ENCODE measurements at places on chromosomes 2 and 18. TPM values are rescaled to one million over a fixed set of nuclear protein-coding genes. Genes with fewer than 3 reads are reported as not detected.
A peak's percentile ranks its signal among the peaks of the same experiment; 100 is the strongest.

GRCh38 chr2:190578158-190579057 is 43.9 kb upstream of the NEMP2 start:
- no peak overlapping the region for H3K4me3 ChIP-seq
- DNase-seq: no peak
- no peaks in the 10 kb centered on the region for H3K36me3 ChIP-seq
- no peaks in the 10 kb centered on the region for H3K27me3 ChIP-seq
- peak overlapping the region; percentile 10 for H3K27ac ChIP-seq

DNA sequence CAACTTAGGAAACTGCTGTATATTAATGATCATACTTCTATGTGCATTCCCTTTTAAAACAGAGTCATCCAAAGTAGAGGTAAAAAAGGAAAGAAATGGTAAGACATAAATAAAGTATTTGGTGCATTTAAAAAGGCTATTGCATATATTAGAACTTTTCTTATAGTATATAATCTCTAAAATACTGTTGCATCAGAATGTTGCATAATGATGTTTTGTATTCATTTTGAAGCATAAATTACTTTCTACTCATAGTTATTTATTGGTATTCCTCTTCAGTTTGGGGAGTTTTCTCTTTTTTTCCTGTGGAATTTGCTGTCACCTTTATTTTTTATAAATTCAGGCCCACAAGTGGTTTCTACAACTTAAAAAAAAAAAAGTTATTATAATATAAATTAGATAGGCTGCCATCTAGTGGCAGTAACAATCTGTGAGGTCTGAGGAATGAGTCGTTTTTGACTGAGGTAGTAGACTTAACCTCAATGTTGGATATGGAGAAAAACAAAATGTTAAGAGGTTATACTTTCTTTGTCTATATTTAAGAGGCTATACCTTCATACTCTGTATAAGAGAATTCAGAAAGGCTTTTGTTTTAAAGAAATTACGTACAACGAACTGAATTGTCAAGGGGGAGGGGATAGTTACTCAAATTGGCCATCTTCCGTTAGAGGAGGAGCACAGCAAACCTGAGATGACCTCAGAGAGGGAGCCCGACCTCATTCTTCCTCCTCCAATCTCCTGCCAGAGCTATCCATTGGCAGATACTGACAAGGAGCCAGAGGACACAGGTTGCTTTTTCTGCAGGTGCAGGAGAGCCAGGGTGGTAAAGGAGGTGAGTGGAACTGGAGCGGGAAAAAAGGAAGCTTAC is 23.8 kb downstream of the ANKAR start:
- H3K4me3 ChIP-seq: no peak overlapping the region
- no peaks in the 10 kb centered on the region for H3K4me1 ChIP-seq
- DNase-seq: peak; percentile 25
- H3K27ac ChIP-seq: no peak overlapping the region
- no peaks in the 10 kb centered on the region for H3K36me3 ChIP-seq

DNA sequence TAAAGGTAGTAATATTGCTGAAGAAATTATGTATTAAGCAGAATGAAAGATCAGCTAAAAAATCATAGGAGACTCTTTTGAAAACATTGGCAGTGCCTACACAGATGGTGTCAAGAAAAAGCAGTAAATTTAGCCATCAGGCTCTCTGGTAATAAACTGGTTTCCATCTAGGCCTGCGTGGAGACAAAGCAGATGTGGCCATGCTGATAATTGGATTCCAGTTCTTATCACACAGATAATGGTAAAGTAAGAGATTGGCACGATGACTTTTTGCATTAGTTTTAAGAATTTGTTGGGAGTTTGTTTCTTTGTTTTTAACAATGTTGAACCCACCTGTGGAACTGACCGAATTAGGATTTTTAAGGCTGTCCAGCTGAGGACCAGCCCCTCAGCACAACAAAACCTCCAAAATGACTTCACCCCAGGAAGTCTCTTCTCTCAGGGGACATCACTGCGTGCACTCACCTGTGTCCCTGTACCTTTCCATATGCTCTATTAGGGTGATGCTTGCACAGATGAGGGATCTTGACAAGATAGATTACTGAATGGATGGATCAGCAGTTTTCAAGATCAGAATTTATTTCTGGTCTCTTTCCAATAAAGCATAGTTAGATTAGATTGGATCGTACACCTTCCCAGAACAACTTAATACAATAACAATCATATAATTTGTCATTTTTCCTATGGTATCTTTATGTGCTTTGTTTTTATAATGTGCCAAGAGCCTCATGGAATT is 69.1 kb upstream of the DNAJC10 start:
- no peaks in the 10 kb centered on the region for H3K36me3 ChIP-seq
- no peak overlapping the region for H3K4me3 ChIP-seq
- H3K27ac ChIP-seq: no peak overlapping the region
- DNase-seq: no peak
- no peaks in the 10 kb centered on the region for H3K27me3 ChIP-seq

DNA sequence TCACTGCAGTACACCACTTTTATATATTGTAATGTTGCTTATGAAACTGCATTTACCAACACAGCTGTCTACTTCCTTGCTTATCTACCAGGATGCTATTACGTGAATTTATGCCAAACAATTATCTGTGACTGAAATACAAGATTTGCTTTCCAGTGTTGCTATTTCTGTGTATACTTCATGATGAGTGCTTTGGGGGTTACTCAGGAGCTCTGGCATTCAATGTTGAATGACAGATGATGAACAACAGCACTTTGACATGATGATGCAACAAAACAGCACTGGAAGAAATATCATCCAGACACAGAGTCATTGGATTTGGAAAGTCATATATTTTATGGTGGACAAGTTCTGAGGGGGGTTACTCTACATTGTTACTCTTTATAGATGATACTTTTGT is 125.8 kb downstream of the NETO1 start:
- no peak overlapping the region for H3K4me3 ChIP-seq
- DNase-seq: no peak
- H3K36me3 ChIP-seq: no peaks in the 10 kb centered on the region

DNA sequence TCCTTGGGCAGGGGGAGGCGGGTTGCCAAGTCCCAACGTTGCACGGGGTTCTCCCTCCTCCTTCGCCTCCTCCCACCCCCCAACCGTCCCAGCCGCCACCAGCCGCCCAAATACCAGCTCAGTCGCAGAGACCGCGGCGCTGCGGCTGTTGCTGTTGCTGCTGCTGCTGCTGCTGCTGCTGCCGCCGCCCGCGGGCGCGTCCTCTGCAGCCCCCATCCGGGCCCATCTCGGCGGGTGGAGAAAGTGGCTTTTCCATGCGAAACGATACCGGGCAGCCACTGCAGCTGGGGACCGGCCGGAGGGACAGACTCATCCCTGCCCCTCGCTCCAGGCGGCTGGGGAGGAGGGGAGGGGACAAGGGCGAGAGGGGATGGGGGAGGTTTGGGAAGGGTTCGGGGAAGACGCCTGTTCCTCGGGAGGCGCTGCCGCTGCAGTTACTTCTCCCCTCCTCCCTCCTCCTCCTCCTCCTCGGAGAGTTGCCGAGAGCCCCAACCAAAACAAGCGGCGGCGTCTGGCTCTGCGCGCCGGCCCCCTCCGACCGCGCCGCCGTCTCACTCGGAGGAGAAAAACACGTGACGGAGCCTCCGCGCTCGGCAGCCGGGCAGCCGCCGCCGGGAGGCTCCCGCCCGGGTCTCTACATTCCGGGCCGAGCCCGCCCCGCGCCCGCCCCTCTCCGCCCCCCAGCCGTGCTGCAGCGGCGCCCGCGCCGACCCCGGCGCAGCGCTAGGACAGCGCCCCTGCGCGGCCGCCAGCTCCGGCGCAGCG is at the start of gene IRS1:
IRS1 (minus strand) TSS at position 610 of the 765 bp plus-strand sequence. CDS start 1,082 bp downstream, outside the sequence.
- H3K27me3 ChIP-seq: no peaks in the 10 kb centered on the region
- H3K4me3 ChIP-seq: peak within 1 kb of the TSS; percentile 26
- H3K36me3 ChIP-seq: peaks cover 4% of the 10 kb centered on the region
- H3K27ac ChIP-seq: peak within 1 kb of the TSS; percentile 88

DNA sequence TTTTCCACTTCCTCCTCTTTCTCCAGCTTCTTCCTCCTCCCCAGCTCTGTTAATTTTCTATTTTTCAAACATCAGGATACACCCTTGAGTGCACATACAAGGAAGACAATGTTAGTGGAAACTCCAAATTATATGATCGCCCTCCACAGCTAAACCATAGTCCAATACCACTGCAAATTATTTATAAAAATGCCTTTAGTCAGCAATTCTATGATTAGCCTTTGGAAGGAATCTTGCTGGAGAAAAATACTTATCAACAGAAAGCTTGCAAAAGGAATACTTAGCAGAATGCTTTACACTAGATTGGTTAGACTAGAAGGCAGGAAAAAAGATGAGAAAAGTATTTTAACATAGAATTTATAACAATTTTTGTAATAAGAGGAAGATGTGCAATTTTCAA is 178.9 kb downstream of the FAM124B start:
- no peaks in the 10 kb centered on the region for H3K4me1 ChIP-seq
- H3K27ac ChIP-seq: no peak overlapping the region
- H3K36me3 ChIP-seq: no peaks in the 10 kb centered on the region
- no peak overlapping the region for H3K4me3 ChIP-seq
- H3K27me3 ChIP-seq: no peaks in the 10 kb centered on the region
- no peak for DNase-seq

GRCh38 chr2:7449298-7449697 is 532.1 kb downstream of the RNF144A start:
- H3K4me1 ChIP-seq: no peaks in the 10 kb centered on the region
- H3K4me3 ChIP-seq: no peak overlapping the region
- no peak for DNase-seq
- no peak overlapping the region for H3K27ac ChIP-seq

GRCh38 chr2:111909079-111909478 is 10.7 kb downstream of the MERTK start:
- H3K36me3 ChIP-seq: no peaks in the 10 kb centered on the region
- H3K4me3 ChIP-seq: no peak overlapping the region
- no peak overlapping the region for H3K27ac ChIP-seq

GRCh38 chr2:61255580-61256437 is 93.8 kb downstream of the C2orf74 start:
- peaks cover 24% of the 10 kb centered on the region for H3K36me3 ChIP-seq
- DNase-seq: no peak
- no peaks in the 10 kb centered on the region for H3K4me1 ChIP-seq
- H3K27me3 ChIP-seq: no peaks in the 10 kb centered on the region
- H3K4me3 ChIP-seq: no peak overlapping the region

DNA sequence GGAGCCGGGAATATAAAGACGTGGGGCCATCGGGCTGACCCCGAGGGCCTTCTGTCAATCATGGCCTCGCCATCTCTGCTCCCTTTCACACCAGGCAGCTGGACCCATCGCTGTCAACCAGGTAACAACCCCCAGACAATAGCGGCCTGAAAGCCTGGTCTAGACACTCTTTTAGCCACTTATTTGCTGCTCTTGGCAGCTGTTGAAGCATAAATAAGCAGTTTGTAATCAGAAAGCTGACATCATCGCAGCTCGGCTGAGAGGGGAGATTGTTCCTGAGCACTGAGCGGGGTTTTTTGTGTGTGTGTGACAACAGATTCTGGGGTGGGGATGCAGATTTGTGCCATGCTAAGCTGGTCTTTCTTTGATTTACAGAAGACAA is 423.6 kb upstream of the POU3F3 start:
- no peak overlapping the region for H3K4me3 ChIP-seq
- H3K36me3 ChIP-seq: no peaks in the 10 kb centered on the region
- H3K4me1 ChIP-seq: no peaks in the 10 kb centered on the region
- DNase-seq: no peak

- H3K4me3 ChIP-seq: no peak overlapping the region
- H3K27me3 ChIP-seq: no peaks in the 10 kb centered on the region
- no peak overlapping the region for H3K27ac ChIP-seq
- no peaks in the 10 kb centered on the region for H3K4me1 ChIP-seq
- peaks cover 43% of the 10 kb centered on the region for H3K36me3 ChIP-seq
Observed at GRCh38 chr2:15532996-15533395, 28.1 kb downstream of the NBAS start.

- H3K36me3 ChIP-seq: no peaks in the 10 kb centered on the region
- H3K4me3 ChIP-seq: no peak overlapping the region
- DNase-seq: no peak
- H3K27ac ChIP-seq: no peak overlapping the region
- H3K27me3 ChIP-seq: no peaks in the 10 kb centered on the region
- no peaks in the 10 kb centered on the region for H3K4me1 ChIP-seq
Observed at GRCh38 chr2:124877141-124877577, 852.1 kb downstream of the CNTNAP5 start.

GRCh38 chr2:215907147-215907546 is 106.2 kb downstream of the MREG start:
- no peaks in the 10 kb centered on the region for H3K4me1 ChIP-seq
- DNase-seq: no peak
- no peak overlapping the region for H3K4me3 ChIP-seq
- no peaks in the 10 kb centered on the region for H3K27me3 ChIP-seq
- H3K27ac ChIP-seq: no peak overlapping the region

DNA sequence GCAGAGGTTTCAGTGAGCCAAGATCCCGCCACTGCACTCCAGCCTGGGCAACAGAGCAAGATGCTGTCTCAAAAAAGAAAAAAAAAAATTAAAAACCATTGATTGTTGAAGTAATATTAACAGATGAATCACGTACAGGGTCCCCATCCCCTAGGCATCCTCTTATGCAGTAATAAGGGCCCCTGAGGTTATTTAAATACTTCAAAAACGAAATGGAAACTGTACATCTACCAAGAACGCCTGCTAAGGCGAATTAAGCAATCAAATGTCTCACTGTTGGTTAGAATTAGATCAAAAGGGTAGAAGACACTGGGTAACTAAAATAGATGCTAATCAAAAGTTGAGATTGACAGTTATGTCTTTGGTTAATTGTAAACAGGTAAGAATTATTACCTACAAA is 7.5 kb downstream of the TRABD2A start:
- H3K4me1 ChIP-seq: no peaks in the 10 kb centered on the region
- no peaks in the 10 kb centered on the region for H3K27me3 ChIP-seq
- no peak overlapping the region for H3K27ac ChIP-seq
- no peaks in the 10 kb centered on the region for H3K36me3 ChIP-seq
- DNase-seq: no peak

GRCh38 chr2:59025157-59025757 is 784.1 kb upstream of the FANCL start:
- no peaks in the 10 kb centered on the region for H3K36me3 ChIP-seq
- H3K4me1 ChIP-seq: no peaks in the 10 kb centered on the region
- no peaks in the 10 kb centered on the region for H3K27me3 ChIP-seq
- H3K4me3 ChIP-seq: no peak overlapping the region

GRCh38 chr18:56709463-56709862 is 58.3 kb downstream of the WDR7 start:
- no peaks in the 10 kb centered on the region for H3K36me3 ChIP-seq
- no peak overlapping the region for H3K27ac ChIP-seq
- H3K4me3 ChIP-seq: no peak overlapping the region
- H3K27me3 ChIP-seq: no peaks in the 10 kb centered on the region
- no peak for DNase-seq

GRCh38 chr18:74522635-74523548 is 11.4 kb upstream of the CNDP1 start:
- H3K27me3 ChIP-seq: no peaks in the 10 kb centered on the region
- peaks cover 6% of the 10 kb centered on the region for H3K4me1 ChIP-seq
- H3K27ac ChIP-seq: no peak overlapping the region
- no peak overlapping the region for H3K4me3 ChIP-seq
- H3K36me3 ChIP-seq: peaks cover 29% of the 10 kb centered on the region

GRCh38 chr18:63951302-63951705 is 2.2 kb downstream of the HMSD start:
- no peak overlapping the region for H3K27ac ChIP-seq
- no peaks in the 10 kb centered on the region for H3K27me3 ChIP-seq
- no peak overlapping the region for H3K4me3 ChIP-seq

Gene TACR1
- total RNA-seq: 3.2 TPM

Gene VWC2L
- not detected for total RNA-seq

Gene PPP1R1C
- 13.6 TPM for total RNA-seq

Gene TCF23
- total RNA-seq: 0.13 TPM

Gene MC5R
- not detected for total RNA-seq

Gene CNDP1
- total RNA-seq: not detected

Gene PTPRM
- total RNA-seq: 163 TPM

Gene ANKRD62
- total RNA-seq: 0.40 TPM

Gene AQP12B
- not detected for total RNA-seq

Gene PID1
- total RNA-seq: 20.8 TPM

Gene ANKRD53
- 10.5 TPM for total RNA-seq
